Stimulated activated CD4-positive, alpha-beta T cell treated with anti-CD3 and anti-CD28 coated beads, Interleukin-1b, Interleukin-23, amount 100 ng/mL, for 1 hour (primary cell): ENCODE measurements at places on chromosomes 2 and 18.

- no peak for DNase-seq
Measured at GRCh38 chr2:237305579-237305978, 108.4 kb downstream of the COL6A3 start.

DNA sequence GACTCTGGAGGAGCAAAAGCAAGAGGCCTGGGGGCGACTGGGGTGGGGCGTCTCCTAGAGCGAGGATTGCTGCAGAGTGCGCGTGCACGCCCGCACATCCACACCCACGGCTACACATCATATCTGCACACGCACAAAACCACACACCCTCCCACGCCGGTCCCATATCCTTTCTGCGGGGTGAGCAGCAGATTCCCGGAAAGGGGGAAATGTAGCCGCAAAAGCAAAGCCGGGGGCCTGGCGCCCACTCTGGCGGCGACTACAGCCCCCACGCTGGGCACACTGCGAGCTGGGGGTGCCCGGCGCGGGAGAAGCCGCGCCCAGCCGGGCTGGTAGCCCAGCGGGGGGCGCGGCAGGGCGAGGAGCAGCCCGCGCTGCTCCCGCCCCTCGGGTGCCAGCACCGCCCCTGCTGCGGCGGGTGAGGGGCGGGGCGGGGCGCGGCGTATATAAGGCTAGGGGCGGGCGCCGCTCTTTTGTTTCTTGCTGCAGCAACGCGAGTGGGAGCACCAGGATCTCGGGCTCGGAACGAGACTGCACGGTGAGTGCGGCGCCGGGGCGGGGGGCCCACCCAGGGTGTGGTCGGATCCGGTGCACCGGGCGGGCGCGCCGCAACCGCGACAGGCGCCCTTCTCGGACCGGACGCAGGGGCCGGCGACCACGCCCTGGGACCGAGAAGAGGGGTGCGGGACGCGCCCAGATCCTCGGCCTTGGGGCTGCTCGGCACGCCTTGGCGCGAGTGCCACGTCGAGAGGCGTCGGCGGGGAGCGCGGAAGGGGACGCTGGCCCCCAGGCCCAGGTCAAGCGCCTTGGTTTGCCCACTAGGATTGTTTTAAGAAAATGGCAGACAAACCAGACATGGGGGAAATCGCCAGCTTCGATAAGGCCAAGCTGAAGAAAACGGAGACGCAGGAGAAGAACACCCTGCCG, at the start of gene TMSB10:
Gene TMSB10, plus strand, starts transcription at position 476 of the 927 bp plus-strand sequence.
- DNase-seq = peak; percentile 86

DNA sequence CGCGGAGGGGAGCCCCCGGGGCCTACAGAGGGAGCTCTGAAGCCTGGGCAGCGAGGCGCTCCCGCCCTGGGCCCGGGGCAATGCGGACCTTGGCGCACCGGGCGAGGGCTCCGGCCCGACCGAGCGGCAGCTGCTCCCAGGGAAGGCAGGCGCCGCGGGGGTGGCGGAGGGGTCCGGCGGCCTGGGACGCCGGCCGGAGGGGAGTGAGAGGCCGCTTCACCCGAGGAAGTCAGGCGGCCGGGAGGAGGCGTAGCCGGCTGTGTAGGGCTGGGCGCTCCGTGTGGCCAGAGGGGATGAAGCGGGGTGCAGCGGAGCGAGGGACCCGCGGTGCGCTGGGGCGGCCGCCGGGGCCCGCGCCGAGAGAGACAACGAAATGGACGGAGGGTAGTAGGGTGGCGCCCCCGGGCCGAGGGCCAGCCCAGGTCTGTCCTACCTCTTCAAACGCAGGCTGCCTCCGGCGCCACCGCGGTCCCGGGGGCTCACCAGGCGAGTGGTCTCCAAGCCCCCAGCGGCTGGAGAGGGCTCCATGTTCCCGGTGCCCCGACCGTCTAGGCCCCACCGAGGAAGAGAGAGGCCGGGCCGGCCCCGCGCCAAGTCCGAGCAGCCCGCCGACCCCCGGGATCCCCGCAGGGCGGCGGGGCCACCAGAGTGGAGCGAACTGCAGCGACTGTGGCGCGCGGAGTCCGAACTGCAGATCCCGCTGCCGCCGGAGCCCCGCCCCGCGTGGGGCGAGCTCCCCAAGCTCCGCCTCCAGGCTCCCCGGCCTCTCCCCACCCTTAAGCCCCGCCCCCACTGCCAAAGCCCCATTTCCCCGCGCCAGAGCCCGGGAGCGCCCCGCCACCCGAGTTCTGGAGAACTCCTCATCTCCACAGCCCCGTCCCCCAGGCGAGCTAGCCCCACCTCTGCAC, at the start of gene SLC30A3:
Gene SLC30A3, minus strand, starts transcription at position 669 of the 908 bp plus-strand sequence. Its CDS starts 141 bp downstream, at position 528.
- peak; percentile 40 for DNase-seq

DNA sequence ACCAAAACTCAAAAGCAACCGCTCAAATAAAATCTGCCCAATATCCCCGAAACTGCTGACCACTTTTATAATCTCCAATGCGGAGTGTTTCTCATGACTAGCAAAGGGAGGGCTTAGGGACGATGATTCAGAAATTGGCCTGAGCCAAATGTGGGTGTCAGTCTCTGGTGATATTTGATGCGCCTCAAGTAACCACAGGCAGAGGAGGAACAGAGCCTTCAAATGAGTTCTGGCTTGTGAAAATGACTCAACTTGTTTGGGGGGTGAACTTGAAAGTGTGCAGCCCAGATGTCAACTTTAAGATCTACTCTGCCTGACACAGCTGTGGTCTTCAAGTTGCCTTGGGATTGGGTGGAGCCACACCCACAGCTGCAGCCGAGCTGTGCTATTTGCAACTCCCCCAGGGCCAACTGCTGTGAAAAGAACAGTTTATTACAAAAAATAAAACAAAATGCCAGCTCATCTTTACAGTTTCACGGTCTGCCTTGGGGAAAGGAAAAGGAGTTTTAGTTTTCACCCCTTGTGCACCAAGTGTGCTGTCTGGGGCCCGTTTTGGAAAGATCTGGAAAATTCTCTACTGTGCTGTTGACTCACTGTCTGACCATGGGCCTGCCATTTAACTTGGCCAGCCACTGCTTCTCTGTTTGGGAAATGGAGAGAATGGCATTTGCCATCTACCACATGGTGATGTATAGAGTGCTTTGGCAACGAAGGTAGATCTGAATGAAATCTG, 222.1 kb downstream of the MTX2 start:
- DNase-seq = no peak

GRCh38 chr2:177738461-177739235, 333.9 kb downstream of the PDE11A start:
- DNase-seq = no peak

- no peak for DNase-seq
Measured at GRCh38 chr2:68352651-68353391, 12.3 kb upstream of the PLEK start.

DNA sequence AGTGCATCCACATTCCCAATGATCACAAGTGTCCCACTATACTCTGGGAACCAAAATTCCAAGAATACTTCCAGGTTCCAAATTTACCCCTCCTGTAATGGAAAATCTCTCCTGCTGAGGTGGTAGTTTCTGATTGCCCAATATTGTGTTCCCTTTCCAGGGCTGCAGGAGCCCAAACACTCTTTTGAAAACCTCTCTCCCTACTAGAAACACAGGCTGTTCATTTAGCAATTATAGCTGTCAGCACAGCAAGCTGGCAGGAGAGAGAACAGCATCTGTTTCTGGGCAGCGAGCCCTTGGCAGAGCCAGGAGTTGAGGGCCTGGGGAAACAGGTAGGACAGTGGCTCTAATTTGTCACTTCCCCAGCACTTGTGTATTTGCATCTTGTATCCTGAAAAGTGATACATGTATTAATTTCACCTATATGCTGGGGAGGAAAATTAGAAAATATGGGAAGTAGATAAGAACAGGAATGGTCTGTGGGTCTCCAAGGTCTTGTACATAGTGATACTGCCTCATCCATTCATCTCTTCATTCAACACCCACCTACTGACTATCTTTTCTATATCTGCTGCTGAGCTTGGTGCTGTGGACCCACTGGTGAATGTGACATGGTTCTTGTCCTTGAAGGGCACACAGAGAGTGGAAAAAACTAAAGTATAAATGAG, 16.9 kb upstream of the PAIP2B start:
- no peak for DNase-seq

DNA sequence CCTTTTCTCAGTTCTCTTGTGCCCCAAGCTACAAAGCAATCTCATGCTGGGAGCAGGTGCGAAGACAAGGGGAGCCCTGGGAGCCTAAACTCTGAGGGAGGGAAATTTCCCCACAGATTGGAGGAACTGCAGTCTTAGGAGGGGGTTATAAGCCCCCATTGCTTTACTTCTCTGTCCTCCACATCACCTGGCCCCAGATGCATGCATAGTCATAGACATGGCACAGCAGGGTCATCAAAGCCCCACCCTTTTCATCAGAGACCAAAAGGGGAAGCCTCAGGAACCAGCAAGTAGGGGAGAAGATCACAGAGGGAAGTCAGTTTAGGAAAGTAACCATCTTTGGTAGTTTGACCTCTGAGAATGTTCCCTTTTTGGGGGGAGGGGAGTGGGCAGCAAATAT, 33.7 kb downstream of the LANCL1 start:
- no peak for DNase-seq

DNA sequence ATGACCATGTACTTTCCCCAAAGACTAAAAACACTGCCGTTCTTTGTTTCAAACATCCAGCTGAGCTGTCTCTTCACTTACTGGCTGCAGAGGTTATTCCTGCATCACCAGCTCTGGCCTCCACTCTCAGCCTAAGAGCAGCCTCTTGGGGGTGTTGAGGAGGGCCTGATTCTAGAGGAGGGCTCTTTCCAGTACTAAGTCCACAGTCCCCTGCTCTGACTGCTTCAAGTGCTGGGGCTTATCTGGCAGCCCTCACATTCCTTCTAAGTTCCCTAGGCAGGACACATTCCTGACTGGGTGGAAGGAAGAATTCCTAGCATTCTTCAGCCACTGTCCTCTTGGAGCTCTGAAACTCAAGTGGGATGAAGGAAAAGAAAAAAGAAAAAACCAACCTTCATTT, 32.9 kb upstream of the EHBP1 start:
- no peak for DNase-seq

DNA sequence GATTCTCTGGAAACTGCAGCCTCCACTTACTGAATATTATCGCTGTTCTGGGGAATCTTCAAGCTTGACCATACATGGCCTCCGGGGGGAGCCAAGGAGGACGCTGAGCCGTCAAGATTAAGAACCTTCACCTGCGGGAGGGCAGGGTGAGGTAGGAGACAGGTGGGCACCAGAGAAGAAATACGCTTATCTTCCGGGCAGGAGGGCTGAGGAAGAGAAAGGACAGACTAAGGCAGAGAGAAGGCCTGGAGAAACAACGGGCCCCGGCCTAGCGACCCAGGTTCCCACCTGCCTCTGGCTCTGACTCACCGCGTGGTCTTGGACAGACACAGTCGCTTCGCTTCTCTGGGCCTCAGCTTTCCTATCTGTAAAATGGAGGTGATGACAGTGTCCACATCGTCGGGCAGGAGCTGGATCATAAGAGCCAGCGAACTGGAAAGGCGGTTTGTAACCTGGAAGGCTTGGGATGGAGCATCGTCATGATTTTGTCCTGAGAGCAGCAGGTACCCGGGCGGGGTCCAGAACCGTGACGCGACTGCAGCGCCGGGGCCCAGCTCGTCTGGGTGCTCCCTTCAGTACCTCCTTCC, 659 bp downstream of the ZNF142 start:
- DNase-seq = no peak

DNA sequence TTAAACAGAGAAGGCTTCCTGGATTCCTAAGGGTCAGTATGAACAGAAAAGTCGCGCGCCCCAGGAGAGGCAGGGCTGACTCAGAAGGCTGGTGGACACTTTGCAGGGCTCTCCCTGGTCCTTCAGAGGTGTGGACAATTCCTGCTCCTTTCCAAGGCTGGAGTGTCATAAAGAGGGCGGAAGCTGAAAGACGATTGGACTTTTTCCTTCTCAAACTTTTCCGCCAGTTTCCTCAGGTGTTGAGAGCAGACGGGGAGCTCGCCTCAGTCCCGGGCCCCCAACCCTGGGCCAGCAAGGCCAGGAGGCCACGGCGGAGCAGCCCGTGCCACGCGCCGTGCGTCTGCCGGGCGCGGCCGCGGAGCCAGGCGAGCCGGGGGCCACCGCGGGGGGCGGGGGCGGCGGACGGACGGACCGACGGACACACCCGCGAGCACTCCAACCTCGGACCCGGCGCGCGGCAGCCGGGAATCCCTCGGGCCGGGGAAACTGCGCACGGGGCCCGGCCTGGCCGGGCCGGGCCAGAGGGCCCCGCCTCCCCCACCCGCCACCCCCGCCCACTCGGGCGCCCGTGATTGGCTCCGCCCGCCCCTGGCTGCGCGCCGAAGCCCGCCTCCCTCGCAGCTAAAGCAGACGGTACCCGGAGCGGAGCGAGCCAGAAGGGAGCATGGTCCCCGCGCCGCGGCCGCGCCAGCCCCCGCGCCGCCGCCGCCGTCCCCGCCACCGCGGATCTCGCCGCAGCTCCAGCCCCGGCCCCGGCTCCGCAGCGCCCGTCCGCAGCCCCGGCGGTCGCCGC, at the start of gene KLHL29:
Gene KLHL29, plus strand, starts transcription at position 629 of the 793 bp plus-strand sequence. CDS start 177,018 bp downstream, outside the sequence.
- DNase-seq = peak; percentile 57

- no peak for DNase-seq
Measured at GRCh38 chr2:116444256-116444872, 1370.1 kb upstream of the DDX18 start.

- DNase-seq = no peak
Measured at GRCh38 chr2:64787019-64787365, 133.3 kb upstream of the SERTAD2 start.

GRCh38 chr2:88071365-88071764, 3.7 kb downstream of the SMYD1 start:
- no peak for DNase-seq

DNA sequence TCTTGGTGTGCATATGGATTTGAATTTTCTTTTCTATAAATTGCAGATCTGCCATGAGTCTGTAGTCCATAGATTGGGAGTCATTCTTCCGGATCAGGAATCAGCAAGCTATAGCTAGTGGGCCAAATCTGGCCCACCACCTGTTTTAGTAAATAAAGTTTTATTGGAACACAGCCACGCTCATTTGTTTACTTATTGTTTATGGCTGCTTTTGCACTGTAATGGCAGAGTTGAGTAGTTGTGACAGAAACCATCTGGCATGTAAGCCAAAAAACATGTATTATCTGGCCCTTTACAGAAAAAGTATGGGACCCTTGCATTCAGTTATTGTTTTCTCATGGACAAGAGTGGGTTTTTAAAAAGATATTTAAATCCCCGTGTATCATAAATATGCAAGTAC, 191.2 kb downstream of the LRRTM1 start:
- DNase-seq = no peak

- DNase-seq = no peak
Measured at GRCh38 chr2:85607268-85608215, 4.3 kb downstream of the C2orf68 start.

DNA sequence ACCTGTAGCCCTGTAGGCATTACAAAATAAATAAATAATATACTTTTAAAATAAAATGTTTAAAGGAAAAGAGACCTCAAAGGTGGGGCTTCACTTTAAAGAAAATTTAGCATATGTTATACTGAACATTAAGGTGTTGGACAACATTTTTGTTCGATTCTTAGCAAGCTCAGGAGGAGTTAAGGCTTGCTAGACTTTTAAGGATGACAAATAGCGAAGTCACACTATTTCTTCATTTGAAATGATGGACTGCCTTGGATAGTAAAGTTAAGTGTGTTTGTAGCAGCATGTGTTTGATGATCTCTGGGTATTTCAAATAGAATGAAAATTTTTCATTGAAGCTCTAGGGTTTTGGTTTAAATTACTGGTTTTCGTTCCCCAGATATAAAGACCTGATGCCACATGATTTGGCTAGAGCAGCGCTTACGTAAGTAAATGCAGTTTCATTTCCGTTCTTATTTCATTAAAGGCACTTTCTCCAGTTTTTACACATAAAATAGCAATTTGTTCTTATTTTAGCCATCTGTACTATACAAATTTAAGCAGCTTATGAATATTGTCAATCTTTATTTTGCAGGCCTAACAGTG, 24.9 kb downstream of the HADHB start:
- no peak for DNase-seq
